ENCODE measurements at places on chromosomes 7 and 10. TPM values are rescaled to one million over a fixed set of nuclear protein-coding genes. Genes with fewer than 3 reads are reported as not detected.
A peak's percentile ranks its signal among the peaks of the same experiment; 100 is the strongest.

UPK3B gene
- 3.4 TPM for total RNA-seq

PDE6C gene
- not detected for total RNA-seq

MMD2 gene
- not detected for total RNA-seq

POU6F2 gene
- total RNA-seq: 0.24 TPM

FLNC gene
- total RNA-seq: not detected

ZNF503 gene
- not detected for total RNA-seq

RAB19 gene
- 0.55 TPM for total RNA-seq

MYOZ1 gene
- not detected for total RNA-seq

KNDC1 gene
- 0.09 TPM for total RNA-seq

GRCh38 chr10:77571490-77571889, 66.1 kb downstream of the KCNMA1 start:
- H3K4me3 ChIP-seq: no peak overlapping the region
- H3K27me3 ChIP-seq: no peaks in the 10 kb centered on the region
- no peaks in the 10 kb centered on the region for H3K4me1 ChIP-seq

GRCh38 chr7:1022801-1023465, 21.4 kb upstream of the GPR146 start:
- H3K36me3 ChIP-seq: peaks cover 52% of the 10 kb centered on the region
- peak overlapping the region; percentile 82 for H3K4me3 ChIP-seq
- H3K27ac ChIP-seq: peak overlapping the region; percentile 89
- peaks cover 69% of the 10 kb centered on the region for H3K4me1 ChIP-seq

GRCh38 chr10:84523526-84523925, 195.1 kb downstream of the CCSER2 start:
- H3K27ac ChIP-seq: no peak overlapping the region
- H3K27me3 ChIP-seq: peaks cover 1% of the 10 kb centered on the region
- H3K36me3 ChIP-seq: no peaks in the 10 kb centered on the region
- H3K4me3 ChIP-seq: no peak overlapping the region
- no peaks in the 10 kb centered on the region for H3K4me1 ChIP-seq
- DNase-seq: no peak

GRCh38 chr10:125399289-125399688, 238.9 kb upstream of the CTBP2 start:
- H3K4me3 ChIP-seq: no peak overlapping the region
- no peak for DNase-seq
- H3K36me3 ChIP-seq: no peaks in the 10 kb centered on the region
- H3K4me1 ChIP-seq: no peaks in the 10 kb centered on the region
- no peak overlapping the region for H3K27ac ChIP-seq

DNA sequence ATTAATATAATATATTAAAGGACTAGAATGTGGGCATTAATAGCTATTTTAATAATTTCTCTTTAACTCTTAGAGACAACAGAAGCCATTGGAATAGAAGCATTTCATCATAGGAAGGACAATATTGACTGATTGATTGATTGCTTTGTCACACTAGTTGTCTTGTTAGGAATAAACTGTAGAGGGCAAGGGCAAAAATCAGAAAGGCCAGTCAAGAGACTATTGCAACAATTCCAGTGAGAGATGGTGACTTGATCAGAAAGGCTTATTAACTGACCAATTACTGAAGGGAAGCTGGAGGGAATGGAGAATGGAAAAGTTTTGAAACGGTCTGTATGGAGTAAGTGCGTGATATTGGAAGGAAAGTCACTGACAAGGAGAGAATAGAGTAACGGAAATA, 87.3 kb downstream of the RUNDC3B start:
- no peak overlapping the region for H3K4me3 ChIP-seq
- peaks cover 6% of the 10 kb centered on the region for H3K27me3 ChIP-seq
- DNase-seq: no peak
- H3K36me3 ChIP-seq: no peaks in the 10 kb centered on the region

DNA sequence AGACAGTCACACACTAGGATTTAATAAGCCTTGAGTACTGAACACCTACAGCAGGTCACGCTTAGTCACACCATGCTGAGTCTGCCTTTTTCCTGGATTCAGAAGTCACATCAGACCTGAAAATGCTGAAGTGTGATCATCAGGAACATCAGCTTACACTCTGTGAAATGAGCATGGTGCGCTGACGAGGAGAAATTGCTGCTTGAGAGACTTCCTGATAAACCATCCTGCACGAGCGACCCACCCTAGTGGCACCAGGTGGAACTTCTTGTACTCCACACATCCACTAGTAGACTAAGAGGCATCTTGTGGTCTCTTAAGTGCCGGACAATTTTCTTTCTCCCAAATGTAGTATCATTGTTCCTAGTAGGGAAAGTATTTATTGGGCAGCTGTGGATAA, 51.8 kb upstream of the MRLN start:
- no peak for DNase-seq
- peaks cover 93% of the 10 kb centered on the region for H3K36me3 ChIP-seq
- peak overlapping the region; percentile 24 for H3K27ac ChIP-seq
- no peak overlapping the region for H3K4me3 ChIP-seq

- H3K4me1 ChIP-seq: peaks cover 96% of the 10 kb centered on the region
- peak overlapping the region; percentile 80 for H3K27ac ChIP-seq
- no peaks in the 10 kb centered on the region for H3K27me3 ChIP-seq
- no peak for DNase-seq
- H3K4me3 ChIP-seq: peak overlapping the region; percentile 28
These were observed 191.4 kb downstream of the FAM107B start for GRCh38 chr10:14583252-14583651.

- H3K36me3 ChIP-seq: no peaks in the 10 kb centered on the region
- no peaks in the 10 kb centered on the region for H3K27me3 ChIP-seq
- H3K4me1 ChIP-seq: no peaks in the 10 kb centered on the region
- H3K4me3 ChIP-seq: no peak overlapping the region
These were observed 177.3 kb downstream of the C7orf25 start for GRCh38 chr7:42734568-42734967.

DNA sequence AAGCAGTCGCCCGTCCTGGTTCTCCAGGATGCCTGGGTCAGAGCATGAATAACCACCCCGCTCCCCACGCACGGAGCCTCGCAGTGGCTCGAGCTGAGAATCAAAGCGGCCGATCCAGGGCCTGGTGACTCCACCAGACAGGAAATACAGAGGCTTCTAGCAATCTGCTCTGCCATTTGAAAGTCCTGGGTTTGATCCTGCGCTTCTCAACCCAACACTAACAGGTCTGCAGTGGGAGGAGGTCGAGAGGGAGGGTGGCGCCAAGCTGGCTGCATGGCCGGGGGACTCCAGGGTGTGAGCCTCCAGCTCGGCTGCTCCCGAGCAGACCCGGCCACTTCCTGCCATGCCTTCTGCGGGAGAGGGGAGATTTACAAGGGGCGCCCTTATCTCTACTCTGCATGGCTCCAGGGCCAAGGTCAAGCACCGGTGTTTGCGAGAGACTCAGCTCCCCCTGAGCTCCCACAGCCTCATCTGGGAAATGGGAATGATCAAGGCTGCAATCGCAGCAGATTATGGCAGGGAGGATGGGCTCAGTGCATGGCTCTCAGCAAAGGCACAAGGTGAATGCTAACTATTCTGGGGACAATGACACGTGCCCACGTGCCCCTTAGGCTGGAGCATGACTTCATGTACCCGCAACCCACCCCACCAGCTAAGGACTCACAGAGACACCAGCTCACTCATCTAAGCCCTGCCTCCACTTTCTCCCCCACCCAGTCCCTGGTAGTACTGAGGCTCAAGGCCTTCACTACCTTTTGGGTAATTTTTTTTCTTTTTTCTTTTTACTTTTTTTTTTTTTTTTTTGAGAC, 73.9 kb upstream of the TNRC18 start:
- H3K4me1 ChIP-seq: peaks cover 21% of the 10 kb centered on the region
- no peaks in the 10 kb centered on the region for H3K27me3 ChIP-seq
- H3K4me3 ChIP-seq: no peak overlapping the region
- peaks cover 29% of the 10 kb centered on the region for H3K36me3 ChIP-seq
- peak overlapping the region; percentile 53 for H3K27ac ChIP-seq

- peak; percentile 83 for DNase-seq
- H3K4me3 ChIP-seq: peak within 1 kb of the TSS; percentile 92
- H3K27ac ChIP-seq: peak within 1 kb of the TSS; percentile 83
- no peaks in the 10 kb centered on the region for H3K27me3 ChIP-seq
- H3K36me3 ChIP-seq: peaks cover 12% of the 10 kb centered on the region
These were observed at the start of gene PAXIP1 for GRCh38 chr7:155003092-155003375. Gene PAXIP1, minus strand, starts transcription at chr7:155003124. Its CDS starts 195 bp downstream, at chr7:155002929.

- H3K4me1 ChIP-seq: no peaks in the 10 kb centered on the region
- no peaks in the 10 kb centered on the region for H3K36me3 ChIP-seq
- no peak for DNase-seq
- peaks cover 12% of the 10 kb centered on the region for H3K27me3 ChIP-seq
These were observed 68.9 kb downstream of the EBLN1 start for GRCh38 chr10:22148961-22149360.

DNA sequence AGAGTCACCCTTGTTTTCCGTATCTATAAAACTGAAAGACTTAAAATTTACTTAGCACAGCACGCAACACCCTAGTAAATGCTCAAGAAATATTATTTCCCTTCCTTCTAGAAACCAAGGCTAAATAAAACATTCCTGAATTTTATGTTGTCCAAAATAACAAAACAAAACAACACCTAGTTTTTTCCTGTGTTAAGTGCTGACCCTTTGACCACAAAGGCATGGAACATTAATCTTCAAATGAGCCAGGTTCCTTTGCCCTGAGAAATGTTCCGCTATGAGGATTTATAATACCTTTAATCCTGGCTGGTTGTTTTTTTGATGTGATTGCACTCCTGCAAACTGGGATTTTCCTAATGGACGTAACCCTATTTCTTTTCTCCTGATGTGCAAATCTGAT, 29.0 kb upstream of the DGKI start:
- H3K27ac ChIP-seq: no peak overlapping the region
- DNase-seq: no peak
- H3K27me3 ChIP-seq: no peaks in the 10 kb centered on the region
- H3K4me1 ChIP-seq: no peaks in the 10 kb centered on the region
- H3K36me3 ChIP-seq: peaks cover 49% of the 10 kb centered on the region
- no peak overlapping the region for H3K4me3 ChIP-seq

DNA sequence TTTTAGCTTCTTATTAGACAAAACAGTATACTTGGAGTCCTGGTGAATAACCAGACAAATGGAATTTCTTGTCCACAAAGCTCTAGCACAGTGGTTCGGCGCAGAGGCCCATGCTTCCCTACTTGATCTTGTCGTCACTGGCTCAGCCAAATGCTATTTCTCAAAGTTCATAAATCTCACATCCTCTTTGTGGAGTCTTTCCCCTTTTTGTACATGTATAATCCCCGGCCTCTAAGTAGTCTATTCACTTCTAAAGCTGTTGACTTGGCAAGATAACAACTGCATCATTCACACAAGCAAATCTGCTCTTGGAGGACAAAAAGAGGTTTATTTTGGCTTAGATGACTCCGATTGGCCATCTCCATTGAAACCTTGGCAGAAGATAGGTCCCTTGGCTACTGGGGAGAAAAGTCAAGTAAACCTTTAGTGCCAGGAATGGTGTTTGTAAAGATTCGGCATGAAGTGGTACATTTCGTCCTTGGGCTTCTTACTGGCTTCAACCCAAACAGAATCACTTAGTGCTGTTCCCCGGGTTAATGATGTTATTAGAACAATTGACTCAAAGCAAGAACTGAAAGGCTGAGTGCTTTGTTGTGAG, 5.1 kb upstream of the AKR1E2 start:
- no peaks in the 10 kb centered on the region for H3K36me3 ChIP-seq
- H3K4me1 ChIP-seq: peaks cover 3% of the 10 kb centered on the region
- H3K4me3 ChIP-seq: no peak overlapping the region
- H3K27ac ChIP-seq: no peak overlapping the region
- peaks cover 26% of the 10 kb centered on the region for H3K27me3 ChIP-seq

- no peaks in the 10 kb centered on the region for H3K4me1 ChIP-seq
- no peak for DNase-seq
- peaks cover 38% of the 10 kb centered on the region for H3K27me3 ChIP-seq
- H3K36me3 ChIP-seq: no peaks in the 10 kb centered on the region
- H3K4me3 ChIP-seq: no peak overlapping the region
These were observed 41.1 kb upstream of the CNPY1 start for GRCh38 chr7:155587486-155587885.

DNA sequence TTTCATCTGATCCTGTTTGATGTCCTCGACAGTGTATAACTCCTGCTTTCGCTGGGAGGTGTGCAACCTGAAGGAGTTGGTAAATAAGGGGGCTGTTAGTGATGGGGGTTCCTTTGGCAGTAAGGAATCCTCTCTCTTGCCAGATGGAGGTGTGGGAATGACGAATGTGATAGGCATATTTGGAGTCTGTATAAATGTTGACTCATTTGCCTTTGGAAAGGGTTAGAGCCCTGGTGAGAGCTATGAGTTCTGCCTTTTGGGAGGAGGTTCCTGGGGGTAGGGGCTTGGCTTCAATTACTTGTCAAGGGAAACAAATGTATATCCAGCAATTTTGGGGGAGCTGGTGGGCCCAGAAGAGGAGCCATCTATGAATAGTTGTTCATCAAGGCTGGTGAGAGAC, 11.4 kb upstream of the CHST3 start:
- H3K4me1 ChIP-seq: no peaks in the 10 kb centered on the region
- peaks cover 11% of the 10 kb centered on the region for H3K27me3 ChIP-seq
- DNase-seq: no peak
- no peak overlapping the region for H3K27ac ChIP-seq

DNA sequence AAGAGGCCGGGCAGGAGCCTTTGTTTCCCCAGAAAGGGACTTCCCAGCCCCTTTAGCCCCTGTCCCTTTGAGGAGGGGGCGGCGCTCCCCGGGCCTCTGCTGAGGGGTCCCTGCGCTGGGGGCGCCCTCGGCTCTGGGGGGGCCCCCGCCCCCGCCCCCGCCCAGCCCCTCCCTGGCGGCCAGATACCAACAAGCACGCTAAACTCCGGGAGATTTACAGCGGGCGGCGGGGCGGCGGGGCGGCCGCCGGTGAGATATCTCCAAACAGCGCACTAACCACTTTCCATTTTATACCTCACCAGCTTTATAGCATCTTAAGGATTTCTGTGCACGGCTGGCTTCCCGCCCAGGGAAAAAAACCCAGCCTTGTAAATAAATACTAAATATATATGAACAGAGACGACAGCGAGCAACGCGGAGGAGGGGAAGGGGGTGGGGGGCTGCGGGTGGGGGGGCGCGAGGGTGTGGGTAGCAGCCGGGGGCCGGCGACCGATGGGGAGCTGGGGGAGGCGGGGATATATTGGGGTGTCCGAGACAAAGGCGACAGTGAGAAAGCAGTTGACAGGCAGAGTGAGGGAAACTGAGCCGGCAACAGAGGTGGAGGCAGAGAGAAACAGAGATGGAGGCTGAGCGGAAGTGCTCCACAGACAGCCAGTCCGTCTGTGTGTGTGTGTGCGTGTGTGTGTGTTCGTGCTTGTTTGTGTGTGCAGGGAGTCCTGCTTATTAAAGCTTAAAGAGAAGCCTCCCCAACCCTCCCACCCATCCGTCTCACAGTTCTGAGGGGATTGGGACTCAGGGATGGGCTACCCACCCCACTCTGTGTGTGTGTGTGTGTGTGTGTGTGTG, 85.8 kb downstream of the HIF1AN start:
- H3K36me3 ChIP-seq: no peaks in the 10 kb centered on the region
- no peaks in the 10 kb centered on the region for H3K4me1 ChIP-seq
- H3K27me3 ChIP-seq: peaks cover 62% of the 10 kb centered on the region
- no peak overlapping the region for H3K27ac ChIP-seq
- no peak for DNase-seq
- H3K4me3 ChIP-seq: no peak overlapping the region

Data from activated B cell treated with CpG ODN at 0.5 μM for 24 hours (primary cell).